ENCODE measurements at places on chromosomes 5 and 9.

- no peak for DNase-seq
These were observed 22.0 kb upstream of the MAPK9 start for GRCh38 chr5:180313677-180314505.

- no peak for DNase-seq
These were observed 49.4 kb upstream of the PAPPA start for GRCh38 chr9:116103976-116104820.

GRCh38 chr5:34042321-34042720, 692 bp downstream of the C1QTNF3 start:
- DNase-seq: peak; percentile 39

DNA sequence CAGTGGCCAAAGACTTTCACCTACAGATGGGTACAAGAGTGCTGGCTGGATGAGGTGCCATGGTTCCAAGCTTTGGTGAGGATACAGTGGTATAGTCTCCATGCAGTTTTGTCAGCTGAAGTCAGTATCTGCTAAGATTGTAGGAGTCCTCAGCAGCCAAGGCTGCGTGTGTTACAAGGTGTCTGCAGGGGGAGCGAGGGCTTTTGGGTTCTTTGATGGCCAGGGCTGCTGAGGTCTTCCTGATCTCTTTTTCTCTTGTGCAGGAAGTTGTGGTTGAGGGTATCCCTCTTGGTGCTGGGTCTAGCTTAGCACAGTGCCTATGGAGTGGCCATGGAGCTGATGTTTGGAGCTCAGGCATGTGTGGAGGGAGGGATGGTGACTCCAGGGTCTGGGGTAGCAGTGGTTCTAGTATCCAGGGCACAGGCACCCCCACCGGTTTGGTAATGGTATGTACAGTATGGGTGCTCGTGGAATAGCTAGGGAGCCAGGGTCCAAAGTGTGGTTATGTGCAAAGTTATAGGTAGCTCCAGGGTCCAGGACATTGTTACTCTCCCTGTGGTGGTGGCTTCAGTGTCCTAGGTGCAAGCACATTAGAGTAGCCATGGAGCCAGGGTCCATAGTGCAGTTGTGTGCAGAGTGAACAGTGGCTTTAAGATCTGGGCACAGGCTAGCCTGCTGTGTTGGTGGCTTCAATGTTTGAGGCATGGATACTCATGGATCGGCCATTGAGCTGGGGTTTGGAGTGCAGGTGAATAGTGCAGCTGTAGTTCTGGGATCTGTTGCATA, 36.7 kb downstream of the CNTLN start:
- DNase-seq: no peak

DNA sequence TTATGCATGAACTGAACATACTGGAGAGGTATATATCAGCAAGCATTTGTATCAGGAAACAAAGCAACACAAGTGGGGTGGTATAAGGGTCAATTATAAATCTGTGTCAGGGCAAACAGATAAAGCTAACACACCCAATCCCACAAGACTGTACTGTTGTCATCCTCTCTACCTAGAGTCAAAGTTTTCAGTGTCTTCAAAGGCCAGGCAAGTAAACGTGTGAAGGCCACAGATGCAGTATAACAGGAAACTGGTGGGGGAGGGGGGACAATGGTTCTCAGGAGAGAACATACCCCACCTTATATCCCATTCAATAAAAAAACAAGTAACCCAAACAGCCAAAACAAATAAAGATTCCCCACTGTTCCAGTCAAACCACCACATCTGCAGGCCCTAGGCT, 22.1 kb downstream of the ELP1 start:
- no peak for DNase-seq

DNA sequence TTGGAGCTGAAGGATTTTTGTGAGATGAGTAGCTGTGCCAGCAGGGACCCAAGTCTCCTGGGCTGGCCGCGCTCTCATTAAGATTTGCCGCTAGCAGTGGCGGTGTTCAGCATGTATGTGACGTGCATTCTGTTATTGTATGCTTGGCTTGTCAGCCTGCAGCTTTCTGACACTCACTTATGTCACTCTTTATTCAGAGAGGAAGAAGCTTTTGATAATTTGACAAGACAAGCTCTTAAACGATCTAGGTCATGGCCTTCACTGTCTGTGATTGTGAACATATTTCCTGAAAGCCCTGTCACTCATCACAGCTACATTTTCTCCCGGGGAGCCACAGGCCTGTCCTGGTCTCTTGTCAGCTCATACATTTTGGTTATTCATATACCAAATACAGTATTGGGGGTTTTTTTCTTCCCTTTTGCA, 98.2 kb upstream of the GRHPR start:
- DNase-seq: peak; percentile 29
